ENCODE measurements at places on chromosomes 1 and 21.

- DNase-seq = no peak
Measured at GRCh38 chr1:36517011-36517771, 34.5 kb upstream of the CSF3R start.

DNA sequence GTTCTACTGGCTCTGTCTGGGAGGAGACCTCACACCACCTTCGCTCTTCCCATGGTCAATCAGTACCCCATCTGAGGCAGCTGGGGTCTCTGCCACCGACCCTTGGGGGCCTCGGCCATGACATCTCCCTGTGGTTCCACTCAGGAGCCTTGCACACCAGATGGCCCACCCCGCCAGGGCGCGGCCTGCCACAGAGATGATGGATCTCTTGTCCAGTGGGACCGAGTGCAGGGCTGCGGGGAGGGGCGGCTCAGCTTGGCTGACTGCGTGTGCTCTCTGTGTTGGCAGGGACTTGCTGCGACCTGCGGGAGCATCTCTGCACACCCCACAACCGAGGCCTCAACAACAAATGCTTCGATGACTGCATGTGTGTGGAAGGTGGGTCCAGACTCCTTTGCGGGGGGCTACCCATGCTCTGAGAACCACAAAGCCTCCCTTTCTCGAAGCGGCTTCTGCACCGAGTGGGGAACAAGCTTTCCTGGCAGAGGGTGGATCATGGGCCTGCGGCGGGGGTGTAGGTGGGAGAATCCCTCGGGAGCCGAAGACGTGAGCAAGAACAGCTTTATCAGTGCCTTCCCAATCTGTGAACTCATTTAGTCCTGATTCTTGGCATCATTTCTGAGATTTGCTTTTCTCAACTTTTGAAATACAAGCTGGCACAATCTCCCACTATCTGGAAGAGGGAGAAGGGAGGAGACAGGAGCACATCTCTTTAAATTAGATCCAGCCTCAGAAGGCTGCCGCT is 20.9 kb upstream of the AGTRAP start:
- DNase-seq = no peak

DNA sequence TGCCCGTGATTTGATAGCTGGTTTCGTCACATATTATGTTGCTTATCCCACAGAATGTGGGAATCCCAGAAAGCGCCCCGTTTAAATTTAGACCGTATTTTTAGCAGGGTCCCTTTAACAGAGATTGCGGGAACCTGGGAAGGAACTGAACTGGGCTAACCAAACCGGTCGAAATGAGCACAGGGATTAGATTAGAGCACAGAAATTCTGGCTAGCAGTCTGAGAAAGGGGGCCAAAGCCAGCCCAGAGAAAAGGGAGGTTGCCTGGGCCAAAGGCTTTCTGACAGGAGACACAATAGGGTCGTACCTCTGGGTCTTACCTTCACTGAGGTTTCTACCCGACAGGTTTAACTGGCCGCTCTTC is 327 bp downstream of the LRRC40 start:
- DNase-seq = no peak

GRCh38 chr1:19312782-19313635 is 883 bp downstream of the SLC66A1 start:
- DNase-seq = no peak

- no peak for DNase-seq
Measured at GRCh38 chr1:108843390-108844137, 13.3 kb downstream of the AKNAD1 start.

GRCh38 chr21:46325073-46325912 is 1.3 kb downstream of the PCNT start:
- DNase-seq = no peak

All from activated CD8-positive, alpha-beta memory T cell treated with anti-CD3 and anti-CD28 coated beads for 4 hours (primary cell).